ENCODE measurements at places on chromosomes 3 and 15. TPM values are rescaled to one million over a fixed set of nuclear protein-coding genes. Genes with fewer than 3 reads are reported as not detected.

Gene SLC49A4
- 10.1 TPM for polyA plus RNA-seq

Gene TRH
- polyA plus RNA-seq = 149 TPM

Gene GPR160
- polyA plus RNA-seq = 2.6 TPM

Gene GOLGA8Q
- polyA plus RNA-seq = not detected

Gene SOX2
- not detected for polyA plus RNA-seq

Gene GPR176
- 1.4 TPM for polyA plus RNA-seq

Gene CDHR4
- polyA plus RNA-seq = 0.27 TPM

Gene FGD5
- 0.59 TPM for polyA plus RNA-seq

Gene ADAMTSL3
- polyA plus RNA-seq = 0.83 TPM

Gene AGBL1
- polyA plus RNA-seq = 0.05 TPM
